ENCODE measurements at places on chromosomes 7 and 10.

DNA sequence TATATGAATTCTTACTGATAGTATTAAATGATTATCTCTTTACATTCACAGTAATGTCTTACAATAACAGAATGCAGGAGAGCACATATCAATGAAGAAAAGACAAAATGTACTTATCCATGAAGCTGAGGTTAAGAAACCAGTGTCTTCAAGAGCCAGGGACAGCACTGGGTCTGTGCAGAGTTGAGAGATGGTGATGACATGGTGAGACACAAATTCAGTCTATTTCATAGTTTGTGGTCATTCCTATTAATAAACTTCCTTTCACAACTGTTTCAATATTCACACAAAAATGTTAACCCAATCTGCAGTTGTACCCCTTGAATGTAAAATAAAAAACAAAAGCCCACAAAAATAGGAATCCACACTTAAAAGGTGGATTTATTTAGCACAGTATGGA is 5.3 kb upstream of the MAGI2 start:
- DNase-seq: no peak

DNA sequence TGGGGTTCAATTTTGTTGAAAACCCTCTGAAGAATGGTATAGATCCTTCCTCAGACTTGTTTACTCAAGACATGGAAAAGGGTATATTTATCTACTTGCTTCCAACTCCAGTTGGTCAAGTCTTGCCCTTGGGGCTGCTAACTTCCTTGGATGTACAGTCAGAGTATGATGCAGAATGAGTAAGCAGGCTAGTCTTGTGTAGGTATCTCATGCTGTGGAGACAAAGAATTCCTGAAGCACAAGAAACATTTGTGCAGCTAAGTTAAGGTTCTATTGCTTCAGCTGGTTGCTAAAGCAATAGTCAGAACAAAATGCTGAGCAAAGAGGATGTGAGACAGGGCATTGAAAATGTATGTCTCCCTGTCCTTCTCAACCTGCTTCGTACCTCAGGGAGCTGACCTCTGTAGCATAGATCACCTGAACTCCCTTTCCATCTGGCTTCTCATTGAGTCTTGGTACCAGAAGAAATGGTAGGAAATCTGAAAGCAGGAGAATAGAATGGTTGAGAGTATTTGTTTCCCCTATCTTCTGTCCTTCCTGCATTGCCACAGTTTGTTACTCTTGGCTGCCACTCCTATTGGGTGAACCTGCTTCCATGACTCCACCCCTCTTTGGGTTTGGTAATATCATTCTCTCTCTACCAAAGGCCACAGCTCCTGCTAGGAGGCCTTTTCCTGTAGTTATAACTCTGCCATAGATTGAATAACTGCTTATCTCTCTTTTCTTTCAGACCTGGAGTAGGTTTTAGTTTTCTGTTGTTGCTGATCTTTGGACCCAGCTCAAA is 346.0 kb downstream of the PHF14 start:
- DNase-seq: no peak

DNA sequence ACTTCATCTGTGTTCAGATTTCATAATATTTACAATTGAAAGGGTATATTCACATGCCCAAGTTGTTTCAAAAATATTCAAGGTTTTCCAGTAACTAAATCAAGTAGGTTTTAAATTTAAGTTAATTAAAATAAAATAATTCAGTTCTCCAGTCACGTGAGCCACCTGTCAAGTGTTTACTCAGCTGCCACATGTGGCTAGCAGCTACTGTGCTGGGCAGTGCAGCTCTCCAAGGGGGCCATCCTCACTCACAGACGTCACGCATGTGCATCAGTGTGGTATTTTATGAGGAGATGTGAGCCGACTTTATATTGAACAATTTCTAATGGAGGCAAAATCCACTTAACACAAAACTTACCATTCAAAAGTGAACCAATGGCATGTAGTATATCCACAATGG is 69.7 kb upstream of the CAMK2B start:
- DNase-seq: no peak

DNA sequence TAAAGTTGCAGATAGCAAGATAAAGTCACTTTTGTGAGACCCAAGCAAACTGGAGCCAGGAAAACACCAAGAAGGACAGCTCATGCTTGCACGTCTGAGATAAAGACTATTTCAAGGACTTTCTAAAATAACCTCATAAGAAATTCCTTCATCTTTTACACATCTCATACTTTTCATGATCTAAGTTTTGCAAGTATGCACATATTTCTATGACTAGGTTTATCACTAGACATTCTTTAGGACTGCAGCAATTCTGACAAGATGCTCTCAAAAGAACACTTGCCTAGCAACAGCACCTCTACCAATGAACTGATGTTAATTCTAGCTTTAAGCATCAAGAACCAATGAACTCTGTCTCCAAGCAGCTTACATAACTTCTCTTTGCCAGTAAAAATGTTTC is 457.6 kb downstream of the SEMA3D start:
- no peak for DNase-seq

DNA sequence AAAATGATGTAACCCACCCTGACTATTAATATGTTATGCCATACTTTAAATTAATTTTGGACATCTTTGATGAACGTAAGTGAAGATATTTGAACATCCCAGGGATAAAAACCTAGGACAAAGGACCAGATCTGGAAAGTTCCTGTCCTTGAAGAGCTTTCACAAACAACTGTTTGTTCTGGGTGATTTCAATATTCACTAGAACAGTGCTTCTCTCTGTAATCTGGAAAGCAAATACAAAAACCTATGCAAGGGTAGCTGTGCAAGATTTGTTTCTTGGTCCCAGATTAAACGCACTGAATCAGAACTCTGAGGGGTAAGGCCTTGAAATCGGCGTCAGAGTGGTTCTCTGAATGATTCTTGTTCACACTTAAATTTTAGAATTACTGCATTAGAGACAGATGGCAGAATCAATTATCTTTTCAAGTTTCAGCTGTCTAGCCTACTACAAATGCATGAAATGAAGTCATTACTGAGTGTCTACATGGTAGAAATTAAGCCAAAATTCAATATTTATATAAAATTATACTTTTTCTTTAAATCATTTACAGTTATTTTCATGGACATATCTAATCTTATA is 69.6 kb upstream of the CSTF2T start:
- no peak for DNase-seq

- DNase-seq: peak; percentile 80
Measured at GRCh38 chr10:43574001-43574892, at the start of gene ZNF239. Gene ZNF239 (minus strand): TSS chr10:43574616. CDS start chr10:43558079, 16,537 bp downstream.

GRCh38 chr7:123789206-123789784 is 40.5 kb upstream of the WASL start:
- DNase-seq: no peak

DNA sequence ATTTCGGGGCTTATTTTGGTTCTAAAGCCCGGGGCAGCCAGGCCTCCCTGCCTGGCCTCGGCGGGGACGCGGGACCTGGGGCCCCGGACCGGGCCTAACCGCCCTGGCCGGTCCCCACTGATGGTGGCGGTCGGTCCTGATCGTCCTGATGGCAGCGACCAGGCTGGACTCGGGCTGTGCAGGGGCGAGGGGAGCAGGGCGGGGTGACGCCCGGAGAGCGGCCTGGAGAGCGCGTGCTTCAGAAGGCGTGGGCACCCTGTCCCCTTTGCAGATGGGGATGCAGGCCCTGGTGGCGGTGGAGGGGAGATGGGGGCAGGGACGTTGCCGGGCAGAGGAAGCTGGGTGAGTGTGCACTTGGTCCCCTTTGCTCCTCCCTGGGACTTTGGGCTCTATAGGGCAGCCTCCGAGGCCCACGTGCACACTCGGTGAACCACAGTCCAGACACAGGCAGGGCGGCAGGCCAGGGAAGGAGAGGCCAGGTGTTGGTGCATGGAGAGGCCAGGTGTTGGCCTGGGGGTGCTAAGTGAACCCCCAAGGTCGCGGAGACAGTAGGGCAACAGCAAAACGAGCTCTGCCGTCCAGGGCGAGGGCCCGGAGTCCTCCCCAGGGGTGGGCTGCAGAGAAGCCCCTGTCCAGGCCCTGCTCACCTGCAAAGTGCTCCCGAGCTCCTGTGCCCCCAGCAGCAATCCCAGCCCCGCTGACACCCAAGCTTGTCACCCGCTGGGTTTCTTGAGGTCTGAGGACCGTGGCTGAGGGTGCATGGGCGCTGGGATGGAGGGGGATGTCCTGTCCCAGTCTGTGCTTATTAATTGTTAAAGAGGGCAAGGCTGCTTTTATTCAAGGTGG is 42.4 kb upstream of the FAM20C start:
- peak; percentile 15 for DNase-seq

- no peak for DNase-seq
Measured at GRCh38 chr7:18498341-18498740, 2.8 kb downstream of the HDAC9 start.
